ENCODE measurements at places on chromosomes 11 and 22. TPM values are rescaled to one million over a fixed set of nuclear protein-coding genes. Genes with fewer than 3 reads are reported as not detected.
A peak's percentile ranks its signal among the peaks of the same experiment; 100 is the strongest.

- no peak for DNase-seq
These were observed 179.6 kb upstream of the PDGFD start for GRCh38 chr11:104343578-104343977.

DNA sequence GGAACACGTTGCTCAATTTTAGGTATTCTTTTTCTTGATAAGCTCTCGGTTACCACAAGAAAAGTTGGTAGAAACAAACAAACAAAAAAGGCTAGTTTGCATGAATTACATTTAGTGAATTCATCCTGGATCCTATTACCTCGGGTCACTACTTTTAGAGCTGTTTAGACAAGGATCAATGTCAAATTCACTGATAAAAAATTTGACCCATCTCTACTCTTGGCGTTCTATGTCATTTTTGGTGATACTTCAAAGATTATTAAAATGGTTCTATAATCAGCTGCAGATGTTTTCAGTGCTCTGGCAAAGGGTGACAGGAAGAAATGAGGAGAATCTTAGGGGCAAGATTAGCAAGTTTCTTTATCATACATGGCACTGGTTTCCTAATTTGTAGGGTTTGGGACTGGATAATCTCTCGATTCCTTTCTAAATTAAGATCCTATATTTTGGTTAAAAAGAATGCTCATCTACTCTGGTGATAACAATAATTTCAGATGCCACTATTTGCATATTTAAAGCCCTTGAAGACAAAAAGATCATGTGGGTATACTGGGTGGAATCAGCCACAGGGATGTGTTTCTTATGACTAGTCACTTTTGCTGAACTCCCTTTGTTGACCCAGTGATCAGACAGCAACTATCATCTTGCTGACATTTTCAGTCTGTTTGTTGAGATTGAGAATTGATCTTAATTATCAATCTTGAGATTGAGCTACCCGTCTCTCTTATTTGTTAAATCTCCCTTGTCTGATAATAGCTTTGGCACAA is 442.9 kb downstream of the AASDHPPT start:
- DNase-seq: no peak

GRCh38 chr11:79672786-79673185 is 232.0 kb upstream of the TENM4 start:
- DNase-seq: no peak

DNA sequence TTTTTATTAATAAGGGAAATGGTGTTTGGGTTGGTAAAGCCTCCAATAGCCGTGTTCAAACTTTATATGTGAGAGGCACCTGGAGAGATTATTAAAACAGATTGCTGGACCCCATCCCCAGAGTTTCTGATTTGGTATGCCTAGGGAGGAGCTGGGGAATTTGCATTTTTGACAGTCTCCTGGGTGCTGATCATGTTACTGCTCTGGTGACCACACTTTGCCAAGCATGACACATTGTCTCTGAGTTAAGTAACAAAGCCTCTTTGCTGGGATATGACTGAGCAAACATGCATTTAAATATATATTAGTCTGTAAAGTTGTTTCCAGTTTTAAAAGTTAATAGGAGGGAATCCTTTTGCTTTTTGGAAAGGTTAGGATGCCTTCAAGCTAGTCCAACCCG is 140.4 kb downstream of the NAV2 start:
- no peak for DNase-seq

GRCh38 chr22:49633010-49633324 is 194.7 kb downstream of the BRD1 start:
- no peak for DNase-seq

DNA sequence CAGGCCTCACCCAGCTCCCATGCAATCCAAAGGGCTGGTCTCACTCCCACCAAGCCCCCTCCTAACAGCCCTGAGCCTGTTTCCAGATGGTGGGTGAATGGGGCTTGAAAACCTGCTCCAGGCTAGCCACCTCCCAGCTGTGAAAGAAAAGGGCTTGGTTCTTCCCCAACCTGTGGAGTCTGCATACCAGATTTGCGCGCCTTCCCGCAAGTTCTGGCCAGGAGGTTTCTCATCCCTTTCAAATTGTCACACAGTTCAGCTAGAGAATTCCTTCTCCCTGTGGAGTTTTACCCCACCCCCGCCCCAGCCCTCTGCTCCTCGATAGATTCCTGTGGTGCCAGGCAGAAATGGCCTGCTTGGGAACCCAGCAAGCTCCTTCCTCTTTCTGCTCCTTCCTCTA is 734.6 kb upstream of the FAT3 start:
- no peak for DNase-seq

DNA sequence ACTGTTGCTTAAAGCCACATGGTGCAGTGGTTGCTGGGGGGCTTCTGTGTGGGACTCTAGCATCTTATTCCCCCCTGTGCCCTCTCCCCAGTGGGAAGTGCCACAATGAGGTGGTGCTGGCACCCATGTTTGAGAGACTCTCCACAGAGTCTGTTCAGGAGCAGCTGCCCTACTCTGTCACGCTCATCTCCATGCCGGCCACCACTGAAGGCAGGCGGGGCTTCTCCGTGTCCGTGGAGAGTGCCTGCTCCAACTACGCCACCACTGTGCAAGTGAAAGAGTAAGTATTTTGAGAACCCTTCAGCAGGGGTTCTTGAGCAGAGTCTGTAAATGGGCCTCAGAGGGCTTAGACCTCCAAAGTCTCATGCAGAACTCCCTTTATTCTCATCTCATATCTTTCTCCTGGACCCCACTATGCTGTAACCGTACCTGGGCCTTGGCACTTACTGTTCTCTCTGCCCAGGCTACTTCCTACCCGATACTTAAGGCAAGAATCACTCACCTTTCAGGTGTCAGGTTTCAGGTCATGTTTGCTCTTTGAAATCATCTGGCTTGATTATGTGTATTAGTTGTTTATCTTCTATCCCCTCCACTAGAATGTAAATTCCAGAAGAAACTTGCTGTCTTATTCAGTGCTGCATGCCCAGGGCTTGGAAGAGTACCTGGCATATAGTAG is 32.4 kb downstream of the PIK3IP1 start:
- DNase-seq: no peak

GRCh38 chr11:114073828-114074381 is 14.4 kb downstream of the ZBTB16 start:
- no peak for DNase-seq

GRCh38 chr11:9922806-9923205 is 258.9 kb downstream of the SWAP70 start:
- no peak for DNase-seq

GRCh38 chr11:80379620-80380278 is 938.9 kb upstream of the TENM4 start:
- no peak for DNase-seq

DNA sequence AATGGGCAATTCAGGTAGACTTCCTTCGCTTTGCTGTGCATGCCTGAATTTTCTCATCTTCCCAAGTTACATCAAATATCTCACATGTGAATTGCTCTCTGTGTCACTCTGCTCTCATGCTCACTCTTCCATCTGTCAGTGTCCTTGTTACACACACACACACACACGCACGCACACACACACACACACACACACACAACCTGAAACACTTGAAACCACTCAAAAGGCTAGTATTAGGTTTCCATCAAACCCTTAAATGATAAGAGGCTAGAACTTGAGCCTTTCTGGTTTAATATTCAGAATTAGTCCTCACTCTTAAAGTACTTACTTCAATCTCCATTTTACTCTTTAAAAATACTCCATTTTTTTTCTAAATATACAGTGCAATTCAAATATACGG is 282.4 kb downstream of the C11orf87 start:
- no peak for DNase-seq

- DNase-seq: no peak
These were observed 38.8 kb upstream of the ALX4 start for GRCh38 chr11:44348721-44349120.

DNA sequence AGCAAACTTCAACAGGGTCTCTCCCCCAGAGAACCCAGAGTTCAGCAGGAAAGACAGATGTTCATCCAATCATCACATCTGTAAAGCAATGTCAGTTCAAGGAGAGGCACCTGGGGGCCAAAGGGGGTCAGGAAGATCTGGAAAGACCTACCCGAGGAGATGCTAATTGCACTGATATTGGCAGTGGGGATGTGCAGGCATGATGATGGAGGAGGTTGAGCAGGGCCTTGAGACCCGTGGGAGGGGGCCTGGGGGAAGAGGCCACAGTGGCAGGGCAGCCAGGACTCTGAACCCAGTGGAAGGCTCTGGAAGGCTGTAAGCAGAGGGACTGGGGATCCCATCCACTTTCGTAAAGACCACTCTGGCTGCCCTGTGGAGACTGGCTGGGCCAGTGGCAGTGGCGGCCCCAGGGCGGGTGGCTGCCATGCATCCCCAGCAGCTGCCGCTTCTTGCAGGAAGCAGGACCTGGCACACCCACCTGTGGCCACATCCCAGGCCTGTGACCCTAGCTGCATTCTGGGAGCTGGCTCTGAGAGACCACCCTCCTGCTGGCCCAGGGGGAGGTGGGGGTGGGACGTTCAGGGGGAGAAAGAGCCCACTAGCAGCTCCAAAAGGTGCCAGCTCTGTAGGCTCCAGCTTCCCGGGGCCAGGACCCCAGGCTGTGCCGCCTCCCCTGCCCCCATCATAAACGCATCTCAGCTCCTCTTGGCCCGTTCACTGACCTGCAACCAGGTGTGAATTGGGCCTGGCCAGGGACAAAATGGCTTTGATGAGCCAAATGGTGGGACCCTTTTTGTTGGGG is 59.9 kb upstream of the FGF3 start:
- DNase-seq: no peak

DNA sequence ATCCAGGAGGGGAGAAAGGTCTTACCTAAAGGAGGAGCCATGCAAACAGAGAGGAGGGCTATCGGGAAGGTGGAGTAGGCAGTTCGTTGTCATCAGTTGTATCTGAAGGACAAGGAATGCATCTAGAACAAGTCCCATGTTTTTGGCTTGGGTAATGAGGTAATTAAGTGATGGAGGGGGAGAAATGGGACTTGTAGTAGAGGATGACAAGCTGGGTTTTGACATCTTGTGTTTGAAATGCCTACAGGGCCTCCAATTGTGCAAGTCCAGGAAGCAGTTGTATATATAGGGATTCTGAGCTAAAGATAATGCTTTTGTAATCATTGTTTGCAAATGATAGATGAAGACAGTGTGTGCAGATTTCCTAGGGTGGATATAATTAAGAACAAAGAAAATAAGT is 622.8 kb downstream of the NTM start:
- no peak for DNase-seq

GRCh38 chr11:90722552-90723190 is 499.8 kb upstream of the CHORDC1 start:
- DNase-seq: no peak

GRCh38 chr11:742156-742546 is 5.1 kb upstream of the TALDO1 start:
- DNase-seq: no peak

DNA sequence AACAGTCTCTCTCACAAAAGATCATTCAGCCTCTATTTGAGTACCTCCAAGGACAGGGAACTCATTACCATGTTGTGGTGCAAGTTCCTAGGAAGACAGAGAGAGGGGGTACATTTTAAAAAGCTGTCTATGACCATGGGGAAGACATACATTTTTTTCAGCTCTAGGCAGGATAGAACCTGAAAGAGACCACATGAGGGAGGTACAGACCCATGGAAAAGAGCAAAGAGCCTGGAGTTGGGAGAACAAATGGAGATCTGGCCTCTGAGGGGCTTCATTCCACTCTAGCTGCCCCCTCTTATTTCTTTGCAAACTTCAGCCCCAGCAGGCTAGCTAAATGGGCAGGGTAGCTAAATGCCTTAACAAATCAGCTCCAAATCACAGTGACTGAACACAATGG is 36.3 kb downstream of the KCNC1 start:
- DNase-seq: no peak

GRCh38 chr11:116217006-116217405 is 555.8 kb downstream of the BUD13 start:
- no peak for DNase-seq

- no peak for DNase-seq
These were observed 8.3 kb downstream of the CD81 start for GRCh38 chr11:2385156-2386151.

- DNase-seq: no peak
These were observed 13.4 kb upstream of the ACR start for GRCh38 chr22:50724616-50725015.

DNA sequence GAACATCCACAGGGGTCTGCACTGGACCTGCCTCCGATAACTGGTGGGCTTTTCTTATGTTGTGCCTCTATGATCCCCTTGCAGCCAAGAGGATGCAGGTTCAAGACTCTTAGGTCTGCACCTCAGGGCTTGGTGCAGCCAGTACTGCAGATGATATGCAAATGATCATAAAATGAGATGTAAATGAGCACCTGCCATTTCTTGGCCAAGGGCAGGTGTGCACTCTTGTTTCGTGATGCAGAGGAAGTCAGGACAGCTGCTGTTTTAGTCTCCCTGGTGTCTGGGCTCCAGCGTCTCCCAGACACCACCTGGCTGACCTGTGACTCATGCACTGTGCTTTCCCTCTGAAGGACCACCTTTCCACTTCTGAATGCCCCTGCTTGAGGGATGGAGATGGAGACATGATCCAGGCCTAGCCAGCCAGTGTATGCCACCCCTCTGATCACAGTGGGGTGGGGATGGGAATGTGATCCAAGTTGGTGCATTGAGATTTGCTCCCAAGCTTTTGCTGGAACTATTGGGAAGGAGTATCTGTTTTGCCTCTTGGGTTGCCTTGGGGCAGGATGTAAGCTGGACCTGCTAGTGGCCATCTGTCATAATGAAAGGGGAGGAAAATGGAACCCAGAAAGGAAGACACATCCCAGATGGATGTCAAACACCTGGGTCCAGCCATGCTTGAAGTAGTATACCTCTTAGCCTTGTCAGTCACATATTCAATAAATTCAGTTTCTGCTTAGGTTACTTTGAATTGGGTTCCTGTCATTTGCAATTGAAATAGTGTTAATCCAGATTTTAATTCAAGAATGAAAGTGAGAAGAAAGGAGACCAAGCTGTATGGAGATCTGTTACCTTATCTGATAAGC is 3.3 kb upstream of the KCNJ11 start:
- no peak for DNase-seq

GRCh38 chr11:57174656-57175055 is 7.1 kb upstream of the LRRC55 start:
- DNase-seq: no peak

- DNase-seq: peak; percentile 75
These were observed 30.0 kb downstream of the MAPK1 start for GRCh38 chr22:21837248-21837979.

E2F8 gene
- 2.7 TPM for total RNA-seq

POGLUT3 gene
- total RNA-seq: 49.1 TPM

DSCAML1 gene
- total RNA-seq: 0.89 TPM

RTL10 gene
- total RNA-seq: 14.7 TPM

TMEM126B gene
- 37.1 TPM for total RNA-seq

TREH gene
- not detected for total RNA-seq

KRTAP5-2 gene
- total RNA-seq: 3.1 TPM

Measured in skin of body (tissue), 3 donors.